ENCODE measurements at places on chromosomes 13 and 19. TPM values are rescaled to one million over a fixed set of nuclear protein-coding genes. Genes with fewer than 3 reads are reported as not detected.

Gene KCTD12
- polyA plus RNA-seq, result 92.8 TPM

DNA sequence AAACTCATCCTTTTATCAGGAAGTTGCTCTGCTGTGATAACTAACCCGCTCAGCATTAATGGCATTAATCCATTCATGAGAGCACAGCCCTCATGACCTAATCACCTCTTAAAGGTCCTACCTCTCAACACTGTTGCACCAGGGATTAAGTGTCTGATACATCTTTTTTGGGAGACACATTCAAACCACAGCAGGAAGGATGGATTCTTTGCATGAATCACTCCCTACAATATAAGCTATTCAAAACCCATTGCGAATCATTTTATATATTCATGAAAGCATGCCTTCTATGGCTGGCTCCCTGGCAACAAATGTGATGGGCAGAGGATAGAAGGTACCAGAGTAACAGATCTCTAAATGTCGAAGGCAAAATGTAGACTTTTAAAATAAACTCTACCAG lies 27.6 kb downstream of the ARL11 start:
- no peak for DNase-seq

Gene GPR183
- polyA plus RNA-seq, result 2.9 TPM

DNA sequence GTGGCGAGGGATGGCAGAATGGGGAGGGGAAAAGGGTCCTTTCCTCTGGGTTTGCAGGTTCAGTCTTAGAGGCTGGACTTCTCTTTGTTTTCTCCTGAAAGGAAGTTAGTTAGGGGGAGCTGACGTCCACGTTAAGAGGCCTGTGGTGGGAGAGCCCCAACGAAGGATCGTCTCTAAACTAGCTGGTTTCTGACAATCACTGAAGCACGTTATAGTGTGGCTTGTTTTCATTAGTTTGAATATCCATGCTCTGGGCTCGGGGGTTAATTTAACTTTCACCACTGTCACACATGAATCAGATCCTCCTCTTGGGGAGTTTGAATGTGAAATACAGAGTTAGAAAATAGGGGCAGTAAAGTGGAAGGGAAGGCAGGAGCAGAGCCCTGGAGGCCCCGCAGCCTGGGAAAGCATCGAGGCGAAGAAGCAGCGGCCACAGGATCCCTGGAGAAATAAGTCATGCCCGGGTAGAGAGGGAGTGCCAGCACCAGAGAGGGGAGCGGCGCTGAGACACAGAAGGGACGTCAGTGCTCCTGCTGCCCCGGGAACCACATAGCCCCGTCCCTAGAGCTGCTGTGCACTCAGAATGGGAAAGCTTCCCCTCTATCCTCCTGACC lies 31.1 kb upstream of the AMER2 start:
- DNase-seq, result no peak

- no peak for DNase-seq
These were observed 436.2 kb upstream of the SLITRK5 start for GRCh38 chr13:87234981-87235380.

GRCh38 chr13:102792396-102792795 lies 6.4 kb downstream of the POGLUT2 start:
- no peak for DNase-seq

Gene SIGLEC10
- polyA plus RNA-seq, result 1.8 TPM

Gene CEACAM20
- polyA plus RNA-seq, result not detected
